Activated CD4-positive, alpha-beta T cell treated with anti-CD3 and anti-CD28 coated beads for 1 hour (primary cell): ENCODE measurements at places on chromosomes 6 and 20.
A peak's percentile ranks its signal among the peaks of the same experiment; 100 is the strongest.

DNA sequence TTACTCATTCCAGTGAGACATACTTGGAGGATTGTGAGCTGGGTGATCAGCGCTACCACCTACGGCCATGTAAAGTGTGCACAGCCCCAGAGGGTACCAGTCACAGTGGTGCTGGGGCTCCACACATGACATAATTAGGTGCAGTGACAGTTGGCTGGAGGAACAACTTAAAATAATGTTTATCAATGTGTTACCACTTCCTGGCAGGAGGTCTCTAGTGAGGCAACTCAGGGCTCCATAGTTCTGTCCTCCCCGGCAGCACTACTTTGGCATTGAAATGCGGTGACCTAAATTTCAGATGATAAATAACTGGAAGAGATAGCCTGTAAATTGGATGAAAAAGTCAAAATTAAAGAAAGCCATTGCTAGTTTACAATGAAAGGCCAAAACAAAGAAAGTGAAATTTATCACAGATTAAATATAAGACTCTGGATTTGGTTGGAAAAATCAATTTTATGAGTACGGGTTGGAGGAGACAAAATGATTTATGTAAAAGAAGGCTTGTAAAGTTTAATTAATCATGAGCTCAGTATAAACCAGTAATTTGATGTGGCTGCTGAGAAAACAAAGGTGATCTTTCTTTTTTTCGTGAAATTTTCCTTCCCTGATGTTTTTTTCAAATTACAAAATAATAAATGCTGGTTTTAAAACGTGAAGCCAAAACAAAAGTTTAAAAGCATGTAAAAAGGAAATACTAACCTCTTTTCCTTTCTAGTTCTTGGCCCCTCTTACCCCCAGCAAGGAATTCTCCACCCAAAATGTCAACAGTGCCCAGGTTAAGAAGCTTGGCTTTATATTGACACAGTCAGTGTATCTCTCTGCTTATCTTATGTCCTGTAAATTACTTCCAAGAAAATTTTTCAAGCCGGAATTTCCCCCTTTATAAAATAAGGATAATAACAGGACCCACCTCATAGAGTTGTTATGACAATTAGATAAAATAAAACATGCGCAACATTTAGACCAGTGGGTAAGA, 126.7 kb upstream of the NOX3 start:
- no peak for DNase-seq

- DNase-seq, result peak; percentile 12
These were observed 865 bp downstream of the STK38 start for GRCh38 chr6:36546308-36546919.

DNA sequence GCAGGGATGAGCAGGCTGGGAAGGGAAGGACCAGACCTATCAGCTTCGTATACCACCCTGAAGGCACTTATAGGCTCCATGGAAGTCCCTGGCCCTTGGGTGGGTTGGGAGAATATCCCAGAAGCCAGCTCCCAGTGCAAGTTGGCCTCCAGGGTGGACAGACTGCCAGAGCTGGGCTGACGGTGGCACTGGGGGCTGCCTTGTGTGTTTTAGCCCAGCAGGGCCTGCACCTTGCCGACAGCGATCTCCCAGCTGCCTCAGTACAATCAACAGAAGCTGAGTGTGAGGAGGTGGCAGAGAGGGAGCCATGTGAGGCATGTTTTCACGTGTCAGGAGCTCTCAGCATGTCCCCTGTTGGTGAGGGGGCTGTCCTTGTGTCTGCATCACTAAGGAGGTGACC, 159.5 kb downstream of the VEGFA start:
- DNase-seq, result no peak

DNA sequence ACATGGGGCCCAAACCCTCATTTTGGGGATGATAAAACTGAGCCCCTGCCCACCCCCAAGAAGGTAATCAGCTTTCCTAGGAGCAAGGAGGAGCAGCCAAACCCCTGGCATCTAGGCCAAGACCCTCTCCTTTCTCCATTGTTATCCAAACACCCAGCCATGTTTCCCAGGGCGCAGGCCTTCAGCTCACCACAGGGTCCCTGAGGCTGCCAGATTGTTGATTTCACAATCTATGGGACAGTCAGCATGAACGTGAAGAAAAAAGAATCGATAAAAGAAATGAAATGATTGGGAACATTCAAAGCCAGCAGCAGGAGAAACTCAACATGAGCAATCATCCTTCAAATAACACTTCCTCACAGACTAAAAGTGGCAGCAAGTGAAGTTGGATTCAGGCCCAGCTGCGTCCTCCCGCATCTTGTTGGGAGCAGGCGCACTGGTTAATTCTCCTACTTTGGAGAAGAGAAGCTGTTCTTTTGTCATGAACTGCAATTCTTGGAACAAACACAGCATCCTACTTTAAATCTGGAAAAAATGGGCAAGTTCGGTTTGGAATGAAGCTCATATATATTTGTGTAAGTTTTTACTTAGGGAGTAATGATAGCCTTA, 241.8 kb upstream of the PRDM1 start:
- DNase-seq, result no peak

GRCh38 chr6:52650941-52651340, 20.0 kb upstream of the TMEM14A start:
- DNase-seq, result no peak

GRCh38 chr6:4879741-4880275, 103.6 kb downstream of the CDYL start:
- no peak for DNase-seq
